Activated T-helper 1 cell treated with Interleukin-2 at 50 U/mL for 16 hours (primary cell): ENCODE measurements at places on chromosomes 4 and X.

- DNase-seq: no peak
Observed at GRCh38 chrX:154430916-154431315, 2.4 kb downstream of the ATP6AP1 start.

GRCh38 chr4:13322681-13323101 lies 161.4 kb downstream of the RAB28 start:
- DNase-seq: no peak

- no peak for DNase-seq
Observed at GRCh38 chrX:41761702-41762101, 37.7 kb downstream of the GPR82 start.

DNA sequence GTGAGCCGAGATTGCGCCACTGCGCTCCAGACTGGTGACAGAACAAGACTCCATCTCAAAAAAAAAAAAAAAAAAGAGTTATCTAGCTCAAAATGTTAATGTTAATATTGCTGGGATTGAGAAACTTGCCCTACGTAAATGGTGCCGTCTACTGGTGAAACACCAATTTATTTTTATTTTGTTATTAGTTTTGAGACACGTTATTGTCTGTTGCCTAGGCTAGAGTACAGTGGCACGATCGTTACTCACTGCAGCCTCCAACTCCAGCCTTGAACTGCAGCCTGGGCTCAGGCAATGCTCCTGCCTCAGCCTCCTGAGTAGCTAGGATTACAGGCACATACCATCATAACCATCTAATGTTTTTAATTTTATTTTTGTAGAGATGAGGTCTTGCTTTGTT lies 262.8 kb downstream of the BMPR1B start:
- no peak for DNase-seq
